ENCODE measurements at places on chromosomes 11 and 22.

DNA sequence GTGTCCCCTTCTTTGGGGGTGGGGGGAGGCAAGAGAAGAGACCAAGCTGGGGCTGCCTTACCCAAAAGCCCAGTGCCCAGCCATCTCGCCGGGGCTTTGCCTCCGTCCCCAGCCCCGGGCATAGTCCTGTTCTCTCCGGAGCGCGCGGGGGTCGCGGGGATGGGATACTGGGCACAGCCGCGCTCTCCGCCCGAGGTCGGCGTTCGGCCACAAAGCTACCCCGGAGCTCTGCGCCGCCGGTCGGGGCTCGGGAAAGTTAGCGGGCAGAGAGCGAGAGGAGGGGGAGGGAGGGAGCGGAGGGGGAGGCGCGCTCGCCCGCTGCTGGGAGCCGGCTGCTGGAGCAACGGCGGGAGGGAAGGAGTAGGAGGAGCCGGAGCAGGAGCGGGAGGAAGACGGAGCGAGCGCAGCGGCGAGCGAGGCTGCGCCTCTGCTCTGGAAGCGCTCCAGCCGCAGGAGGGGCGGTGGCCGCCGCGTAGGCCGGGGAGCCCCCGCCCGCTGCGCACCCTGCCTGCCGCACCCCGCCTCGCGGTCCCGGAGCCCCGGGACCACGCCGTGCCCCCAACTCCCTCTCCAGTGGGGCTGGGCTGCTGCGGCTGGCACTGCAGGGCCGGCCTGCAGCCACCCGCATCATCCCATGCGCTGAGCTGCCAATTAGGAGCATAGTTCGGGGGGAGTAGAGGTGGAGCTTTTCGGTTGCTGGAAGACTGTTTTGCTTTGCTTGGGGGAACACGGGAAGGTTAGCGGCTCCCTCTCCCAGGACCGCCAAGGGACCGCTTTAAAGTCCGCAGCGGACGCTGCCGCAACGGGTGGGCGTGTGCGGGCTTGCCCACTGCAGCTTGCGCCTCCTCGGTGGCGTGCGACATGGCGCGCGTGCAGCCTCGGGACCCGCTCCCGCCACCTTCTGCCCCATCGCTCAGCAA lies at the start of gene SCN4B:
Gene SCN4B (minus strand): TSS at position 272 of the 920 bp plus-strand sequence. CDS start 150 bp downstream, at position 122.
- no peak for DNase-seq

DNA sequence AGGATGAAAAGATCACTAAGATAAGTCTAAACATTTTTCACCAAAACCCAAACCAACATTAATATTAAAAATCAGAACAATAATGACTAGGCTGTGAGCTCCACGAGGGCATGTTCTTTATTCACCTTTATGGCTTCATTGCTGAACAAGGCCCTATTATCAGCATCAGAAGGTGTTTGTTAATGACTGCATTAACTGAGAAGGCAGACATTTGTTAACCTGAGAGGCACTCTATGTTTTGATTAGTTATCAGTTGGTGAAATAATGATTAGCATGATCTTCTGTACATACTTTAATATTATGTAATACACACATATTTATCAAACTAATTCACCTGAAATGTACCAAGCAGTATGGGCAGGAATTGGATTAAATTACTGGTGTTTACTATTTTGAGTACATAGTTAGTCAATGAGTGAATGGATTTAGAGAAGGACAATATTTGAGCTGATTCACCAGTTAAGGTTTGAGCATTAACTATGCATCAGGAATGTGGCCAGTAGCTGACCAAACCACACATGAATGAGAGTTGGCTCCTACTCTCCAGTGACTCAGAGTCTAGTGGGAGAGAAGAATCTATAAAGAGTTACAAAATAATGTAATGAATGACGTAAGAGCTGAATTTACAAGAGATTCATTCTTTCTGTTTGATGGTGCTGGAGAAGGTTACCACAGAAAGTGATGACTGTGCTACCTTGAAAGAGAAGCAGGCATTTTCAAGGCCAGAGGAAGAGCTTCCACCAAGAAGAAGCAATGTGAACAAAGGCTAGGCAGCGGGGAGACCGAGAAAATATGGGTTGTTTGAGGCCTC lies 6.7 kb downstream of the IL18 start:
- no peak for DNase-seq

DNA sequence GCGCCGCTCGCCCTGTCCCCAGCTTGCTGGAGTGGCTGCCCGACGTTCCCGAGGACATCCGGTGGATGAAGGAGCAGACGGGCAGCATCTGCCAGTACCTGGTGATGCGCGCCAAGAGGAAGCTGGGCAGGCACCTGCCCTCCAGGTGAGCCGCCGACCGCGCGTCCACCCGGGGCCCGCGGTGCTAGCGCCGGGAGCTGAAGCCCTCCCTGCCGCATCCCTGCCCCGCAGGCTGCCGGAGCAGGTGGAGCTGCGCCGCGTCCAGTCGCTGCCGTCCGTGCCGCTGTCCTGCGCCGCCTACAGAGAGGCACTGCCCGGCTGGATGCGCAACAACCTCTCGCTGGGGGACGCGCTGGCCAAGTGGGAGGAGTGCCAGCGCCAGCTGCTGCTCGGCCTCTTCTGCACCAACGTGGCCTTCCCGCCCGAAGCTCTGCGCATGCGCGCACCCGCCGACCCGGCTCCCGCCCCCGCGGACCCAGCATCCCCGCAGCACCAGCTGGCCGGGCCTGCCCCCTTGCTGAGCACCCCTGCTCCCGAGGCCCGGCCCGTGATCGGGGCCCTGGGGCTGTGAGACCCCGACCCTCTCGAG lies 3.3 kb upstream of the CRACR2B start:
- DNase-seq = no peak

GRCh38 chr11:115845872-115846271 lies 341.7 kb upstream of the CADM1 start:
- no peak for DNase-seq

DNA sequence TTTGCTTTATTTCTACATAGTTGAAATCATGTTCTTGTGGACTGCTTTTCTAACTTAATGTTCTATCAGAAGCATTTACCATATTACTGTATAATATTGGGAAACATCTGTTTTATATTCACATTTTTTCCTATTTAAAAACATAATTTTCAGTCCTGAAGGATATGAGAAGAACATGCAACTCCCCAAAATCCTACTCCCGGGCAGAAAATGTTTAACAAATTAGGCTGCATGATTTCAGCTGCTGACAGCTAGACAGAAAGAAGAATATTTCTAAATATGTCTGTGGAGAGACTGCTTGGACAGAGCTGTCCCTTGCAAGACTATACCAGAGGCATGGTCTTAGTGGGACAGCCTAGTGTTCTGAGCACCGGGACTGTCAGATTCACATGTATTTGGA lies 15.7 kb upstream of the AMPD3 start:
- DNase-seq = no peak

- DNase-seq = peak; percentile 6
These were observed 517 bp downstream of the HIRA start for GRCh38 chr22:19430890-19431541.

GRCh38 chr11:58577555-58578135 lies 1.2 kb upstream of the ZFP91 start:
- peak; percentile 85 for DNase-seq

- no peak for DNase-seq
These were observed 94.2 kb downstream of the ABTB2 start for GRCh38 chr11:34263441-34264091.

GRCh38 chr22:49726701-49727101 lies 101.0 kb downstream of the BRD1 start:
- no peak for DNase-seq

DNA sequence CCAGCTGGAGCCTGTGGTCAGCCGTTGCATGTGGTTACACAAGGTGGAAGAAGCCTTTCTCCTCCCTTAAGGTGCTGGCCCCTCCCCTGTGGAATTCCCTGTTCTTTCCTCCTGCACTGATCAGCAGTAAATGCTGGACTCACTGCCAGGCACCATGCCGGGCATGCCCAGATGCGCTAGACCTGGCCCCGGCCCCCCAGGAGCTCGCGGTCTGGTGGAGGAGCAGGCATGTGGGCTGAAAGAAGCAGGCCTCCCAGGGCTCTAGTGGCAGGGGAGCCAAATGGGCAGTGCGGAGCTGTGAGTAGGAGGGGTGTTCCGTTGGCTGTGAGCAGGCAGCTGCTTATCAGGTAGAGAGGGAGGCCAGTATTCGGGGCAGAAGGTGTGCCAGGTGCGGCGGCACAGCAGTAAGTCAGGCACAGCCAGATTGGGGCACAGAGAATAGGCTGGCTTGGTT lies 10.2 kb downstream of the DGKZ start:
- no peak for DNase-seq

GRCh38 chr11:120339394-120339890 lies 3.2 kb downstream of the ARHGEF12 start:
- no peak for DNase-seq

GRCh38 chr11:83162377-83162776 lies 5.4 kb downstream of the PCF11 start:
- peak; percentile 60 for DNase-seq

GRCh38 chr11:47057365-47057764 lies 119.3 kb downstream of the ARFGAP2 start:
- DNase-seq = no peak

DNA sequence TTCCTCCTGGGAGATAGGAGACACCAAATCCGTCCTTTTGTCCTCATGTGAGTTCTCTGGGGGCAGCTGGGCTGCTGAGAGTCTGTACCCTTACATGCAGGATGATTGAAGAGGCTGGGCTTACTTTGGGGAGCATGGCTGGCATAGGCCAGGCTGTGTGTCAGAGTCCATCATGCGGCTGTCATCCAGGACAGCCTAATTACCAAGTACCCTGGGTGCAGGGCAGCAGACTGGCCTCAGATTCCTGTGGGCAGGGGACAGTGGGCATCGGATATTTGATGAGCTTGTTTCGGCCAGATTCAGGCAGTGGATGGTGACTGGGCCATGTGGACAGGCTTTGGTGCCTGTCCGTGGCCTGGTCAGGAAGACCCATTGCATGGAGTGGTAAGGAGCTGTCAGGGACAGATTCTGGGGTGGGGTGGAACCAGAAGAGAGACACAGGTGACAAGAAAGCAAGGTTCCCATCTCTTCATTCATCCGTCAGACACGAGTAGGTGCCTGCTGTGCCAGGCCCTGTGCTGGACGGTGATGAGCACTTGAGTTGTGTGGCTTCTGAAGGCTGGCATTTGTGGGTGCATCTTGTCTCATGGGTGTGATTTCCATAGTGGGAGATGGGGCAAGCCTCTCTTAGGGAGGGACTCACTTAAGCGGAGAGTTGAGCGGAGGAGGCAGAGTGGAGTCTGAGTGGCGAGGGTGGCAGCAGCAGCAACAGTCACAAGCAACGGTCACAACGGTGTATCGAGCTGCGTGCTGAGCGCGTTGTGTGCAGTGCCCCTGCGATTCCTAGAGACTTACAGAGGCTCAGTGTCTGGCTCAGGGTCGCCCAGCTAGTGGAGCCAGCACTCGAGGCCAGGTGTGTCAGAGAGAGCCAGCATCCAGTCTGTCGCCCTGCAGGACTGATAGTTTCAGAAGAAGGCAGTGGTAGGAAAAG lies 48.7 kb downstream of the TBC1D22A start:
- DNase-seq = no peak

Data from CD4-positive, alpha-beta T cell treated with Interferon alpha-2 for 1 hour (primary cell).